Osteocyte (in vitro differentiated cells): ENCODE measurements at places on chromosomes 1 and 21. TPM values are rescaled to one million over a fixed set of nuclear protein-coding genes. Genes with fewer than 3 reads are reported as not detected.

KANK4 gene
- not detected in 2 replicates for total RNA-seq

NUP210L gene
- total RNA-seq, result not detected in 2 replicates

SAMSN1 gene
- total RNA-seq, result not detected in 2 replicates

HYI gene
- 43.2 and 45.9 TPM in 2 replicates for total RNA-seq

CTTNBP2NL gene
- total RNA-seq, result 50.6 and 54.2 TPM in 2 replicates

- no peak for DNase-seq
These were observed 936 bp upstream of the NCAM2 start for GRCh38 chr21:20997311-20997635.

DNA sequence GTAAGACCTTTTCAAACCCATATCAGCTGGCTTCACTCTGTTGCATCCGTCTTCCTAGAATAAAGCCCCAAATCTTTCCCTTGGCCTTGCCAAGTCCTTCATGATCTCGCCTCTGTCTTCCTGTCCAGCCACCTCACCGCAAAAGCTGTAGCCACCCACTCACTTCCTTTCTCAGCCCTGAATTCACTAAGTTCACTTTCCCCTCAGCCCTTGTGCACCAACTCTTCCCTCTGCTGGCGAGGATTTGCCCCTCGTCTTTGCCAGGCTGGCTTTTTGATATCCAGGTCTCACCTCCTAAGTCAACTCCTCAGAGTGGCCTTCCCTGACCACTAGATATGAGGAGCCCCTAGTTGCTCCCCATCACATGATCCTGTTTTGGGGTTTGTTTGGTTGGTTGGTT lies 3.9 kb upstream of the COL16A1 start:
- DNase-seq, result no peak

DNA sequence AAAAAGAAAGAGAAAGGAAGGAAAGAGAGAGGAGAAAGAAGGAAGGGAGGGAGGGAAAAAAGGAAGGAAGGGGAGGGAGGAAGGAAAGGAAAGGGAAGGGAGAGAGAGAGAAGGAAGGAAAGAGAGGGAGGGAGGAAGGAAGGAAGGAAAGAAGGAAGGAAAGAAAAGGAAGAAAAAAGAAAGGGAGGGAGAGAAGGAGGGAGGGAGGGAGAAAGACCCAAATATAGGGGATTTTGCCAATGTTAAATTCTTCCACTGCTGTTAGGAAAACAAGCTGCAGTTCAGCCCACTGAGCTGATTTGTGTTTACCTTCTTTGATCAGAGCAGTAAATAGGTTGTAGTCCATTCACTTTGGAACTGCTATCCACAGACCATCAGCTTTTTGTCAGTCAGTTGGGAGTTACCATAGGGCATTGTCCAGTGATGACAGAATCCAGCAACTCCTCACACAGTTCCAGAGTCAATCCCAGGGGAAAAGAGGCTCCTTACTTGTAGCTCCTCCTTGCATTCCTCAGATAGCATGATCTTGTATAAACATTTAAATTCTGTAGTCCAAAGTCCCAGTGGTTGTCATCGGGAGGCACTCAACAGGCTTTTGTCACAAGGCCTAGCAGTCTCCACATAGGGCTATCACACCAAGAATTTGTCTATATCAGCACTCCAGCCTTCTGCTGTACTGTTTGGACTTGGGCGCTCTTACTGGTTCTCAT lies 13.5 kb upstream of the PPP1R8 start:
- DNase-seq, result no peak

DNA sequence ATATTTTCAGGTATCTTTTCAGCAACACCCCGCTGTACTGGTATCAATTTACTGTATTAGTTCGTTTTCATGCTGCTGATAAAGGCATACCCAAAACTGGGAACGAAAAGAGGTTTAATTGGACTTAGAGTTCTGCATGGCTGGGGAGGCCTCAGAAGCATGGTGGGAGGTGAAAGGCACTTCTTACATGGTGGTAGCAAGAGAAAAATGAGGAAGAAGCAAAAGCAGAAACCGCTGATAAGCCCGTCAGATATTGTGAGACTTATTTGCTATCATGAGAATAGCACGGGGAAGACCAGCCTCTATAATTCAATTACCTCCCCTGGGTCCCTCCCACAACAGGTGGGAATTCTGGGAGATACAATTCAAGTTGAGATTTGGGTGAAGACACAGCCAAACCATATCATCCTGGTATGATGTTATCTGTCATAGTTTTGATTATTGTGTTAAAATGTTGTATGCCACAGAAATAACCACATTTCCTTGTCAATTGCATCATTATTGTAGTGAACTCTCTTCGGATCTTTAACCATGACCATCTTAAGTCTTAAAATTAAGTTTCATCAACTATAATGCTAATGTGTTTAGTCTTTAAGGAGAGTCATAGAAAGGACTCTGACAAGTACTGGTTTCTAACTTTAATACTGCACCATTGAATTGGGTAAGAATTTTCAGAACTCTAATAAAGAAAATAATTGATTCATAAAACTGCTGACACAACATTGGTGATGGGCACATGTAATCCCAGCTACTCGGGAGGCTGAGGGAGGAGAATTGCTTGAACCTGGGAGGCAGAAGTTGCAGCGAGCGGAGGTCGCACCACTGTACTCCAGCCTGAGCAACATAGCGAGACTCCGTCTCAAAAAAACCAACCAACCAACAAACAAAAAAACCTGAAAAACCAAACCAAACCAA lies 58.2 kb downstream of the TBX19 start:
- no peak for DNase-seq

DNA sequence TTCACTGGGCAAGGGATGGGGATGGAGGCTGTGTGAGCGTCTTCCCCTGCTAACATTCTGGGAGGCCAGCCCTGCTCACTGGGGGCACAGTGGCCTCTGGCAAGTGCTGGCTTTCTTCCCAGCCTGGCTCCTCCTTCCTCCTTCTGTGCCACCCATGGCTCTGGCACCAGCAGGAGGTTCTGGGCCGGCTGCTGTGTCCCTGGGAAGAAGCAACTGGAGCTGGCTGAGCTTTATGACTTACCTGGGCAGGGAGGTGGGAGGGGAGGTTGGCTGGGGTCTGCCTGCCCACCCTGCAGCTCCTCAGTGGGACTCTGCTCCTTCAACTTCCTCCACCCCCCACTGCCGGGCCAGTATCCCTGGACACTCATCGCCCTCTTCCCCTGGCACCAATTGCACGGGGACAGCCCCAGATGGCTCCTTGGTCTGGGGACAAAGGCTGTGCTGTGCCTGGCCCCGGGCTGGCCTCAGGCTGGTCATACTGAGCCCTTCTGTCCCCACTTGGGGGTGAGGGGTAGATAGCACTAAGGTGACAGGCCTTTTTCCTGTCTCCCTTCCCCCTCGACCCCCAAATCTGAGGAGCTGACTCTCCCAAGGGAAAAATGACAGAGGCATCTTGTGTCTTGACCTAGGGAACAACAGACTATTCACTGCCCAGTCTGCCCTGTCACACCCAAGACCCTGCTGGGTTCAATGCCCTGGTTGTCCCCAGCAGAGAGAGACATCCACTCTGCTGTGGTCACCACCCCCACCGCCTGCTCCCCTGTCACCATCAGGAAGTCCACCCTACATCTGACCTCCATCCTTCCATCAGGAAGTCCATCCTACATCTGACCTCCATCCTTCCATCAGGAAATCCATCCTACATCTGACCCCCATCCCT lies 14.4 kb downstream of the CDK18 start:
- no peak for DNase-seq

DNA sequence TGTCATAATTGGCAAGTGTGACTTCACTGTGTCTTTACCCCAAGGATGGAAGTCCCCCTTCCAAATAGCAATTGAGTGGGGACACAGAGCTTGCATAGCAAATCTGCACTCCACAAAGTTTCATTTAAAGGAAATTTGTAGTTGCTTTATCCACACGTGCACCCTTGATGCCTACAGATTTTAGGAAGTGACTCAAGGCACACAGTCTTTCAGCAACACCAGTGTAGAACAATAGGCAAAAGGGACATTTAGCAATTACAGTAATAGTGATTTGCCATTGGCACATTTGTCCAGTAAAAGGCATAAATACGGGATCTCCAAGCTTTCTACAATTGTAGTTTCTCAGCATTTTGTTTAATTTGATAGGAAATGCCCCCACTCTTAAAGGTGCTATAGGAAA lies 43.4 kb upstream of the KAZN start:
- no peak for DNase-seq

GRCh38 chr1:75129983-75130789 lies 4.0 kb upstream of the LHX8 start:
- peak; percentile 77 for DNase-seq

DNA sequence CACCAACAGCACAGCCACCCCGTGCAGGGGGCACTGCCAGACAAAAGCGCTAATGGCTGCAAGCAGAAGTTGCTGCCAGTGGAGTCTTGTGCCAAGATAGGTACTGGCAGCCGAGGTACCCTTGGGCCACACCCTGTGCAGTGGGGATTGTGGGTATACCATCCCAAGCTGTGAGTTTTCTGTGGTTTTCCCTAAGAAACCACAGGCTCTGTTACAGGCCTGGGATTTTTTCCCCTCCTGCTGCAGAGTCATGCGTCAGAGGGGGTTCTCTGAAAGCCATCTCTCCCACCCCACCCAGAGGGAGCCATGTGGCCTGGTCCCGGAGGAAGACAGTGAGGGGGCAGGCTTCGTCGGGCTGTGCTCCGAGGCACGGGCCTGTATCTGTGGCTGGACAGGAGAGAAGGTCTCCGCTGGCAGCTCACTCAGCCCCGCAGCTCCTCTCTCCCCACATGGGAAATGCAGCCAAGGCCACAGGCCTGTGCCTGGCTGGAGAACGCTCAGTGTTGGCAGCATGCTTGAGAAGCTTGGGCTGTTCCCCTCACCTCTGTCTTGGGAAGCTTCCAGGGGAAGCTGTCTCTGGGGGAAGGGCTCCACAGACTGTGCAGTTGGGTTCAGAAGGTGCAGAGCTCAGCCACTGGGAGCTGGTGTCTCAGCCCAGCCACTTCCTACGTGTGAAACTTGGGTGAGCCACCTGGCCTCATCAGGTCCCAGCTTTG lies 42.5 kb downstream of the NEK2 start:
- no peak for DNase-seq

GRCh38 chr1:232226197-232226712 lies 403.7 kb downstream of the SIPA1L2 start:
- no peak for DNase-seq

GRCh38 chr1:184757406-184757805 lies 2.7 kb upstream of the EDEM3 start:
- no peak for DNase-seq

- no peak for DNase-seq
These were observed 27.2 kb upstream of the EPS8L3 start for GRCh38 chr1:109790735-109791494.

DNA sequence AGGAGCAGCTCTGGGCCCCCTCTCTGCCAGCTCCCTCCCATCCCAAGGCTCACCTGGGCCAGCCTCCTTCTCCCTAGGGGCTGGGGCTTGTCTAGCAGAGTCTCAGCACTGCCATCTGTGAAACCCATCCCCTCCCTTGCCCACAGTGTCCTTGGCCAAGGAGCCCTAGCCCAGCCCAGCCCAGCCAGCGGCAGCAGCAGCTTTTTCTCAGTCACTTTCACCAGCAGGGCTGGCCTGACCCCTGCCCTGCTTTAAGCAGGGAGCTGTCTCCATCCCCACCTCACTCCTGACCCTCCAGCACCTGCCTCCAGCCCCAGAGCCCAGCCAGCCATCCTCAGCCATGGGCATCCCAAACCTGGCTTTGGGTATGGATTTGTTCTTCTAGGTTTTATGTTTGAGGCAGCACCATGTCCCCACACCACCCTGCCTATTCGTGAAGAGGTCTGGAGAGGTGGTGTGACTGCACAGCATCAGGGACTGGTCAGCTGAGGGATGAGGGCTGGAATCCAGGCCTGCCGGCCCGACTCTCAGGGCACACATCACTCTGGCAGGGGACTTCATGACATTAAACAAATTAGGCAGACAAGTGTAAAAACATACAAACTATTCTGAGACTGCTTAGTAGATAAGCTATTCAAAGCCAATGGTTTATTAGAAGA lies 36.1 kb upstream of the ABCG1 start:
- DNase-seq, result peak; percentile 69
